ENCODE measurements at places on chromosomes 7 and 10. TPM values are rescaled to one million over a fixed set of nuclear protein-coding genes. Genes with fewer than 3 reads are reported as not detected.

ITPRID1 gene
- total RNA-seq: not detected

PRRT4 gene
- 0.47 TPM for total RNA-seq

- DNase-seq: no peak
Measured at GRCh38 chr10:25498645-25499044, 323.8 kb downstream of the GPR158 start.

GRCh38 chr7:68793513-68793912, 804.8 kb upstream of the AUTS2 start:
- DNase-seq: no peak

- DNase-seq: no peak
Measured at GRCh38 chr10:88756660-88757059, 3.2 kb upstream of the LIPN start.

SLC26A3 gene
- total RNA-seq: not detected

DNA sequence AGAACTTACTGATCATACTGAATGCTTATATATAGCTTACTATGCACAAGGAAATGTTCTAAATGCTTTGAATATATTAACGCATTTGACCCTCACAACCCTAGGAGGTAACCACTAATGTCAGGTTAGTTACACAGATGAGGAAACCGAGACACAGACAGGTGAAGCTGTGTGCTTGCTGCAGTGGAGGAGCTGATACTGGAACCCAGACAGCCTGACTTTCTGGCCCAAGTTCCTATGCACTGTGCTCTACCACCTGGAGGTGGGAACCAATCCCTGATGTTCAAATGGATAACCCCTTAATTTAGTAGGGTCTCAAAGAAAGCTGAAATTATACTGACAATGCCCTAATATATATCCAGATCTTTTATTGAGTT, 119.6 kb downstream of the SORBS1 start:
- DNase-seq: no peak

MRC1 gene
- 0.08 TPM for total RNA-seq

LIPA gene
- total RNA-seq: 16.4 TPM

GBX1 gene
- total RNA-seq: not detected

DNA sequence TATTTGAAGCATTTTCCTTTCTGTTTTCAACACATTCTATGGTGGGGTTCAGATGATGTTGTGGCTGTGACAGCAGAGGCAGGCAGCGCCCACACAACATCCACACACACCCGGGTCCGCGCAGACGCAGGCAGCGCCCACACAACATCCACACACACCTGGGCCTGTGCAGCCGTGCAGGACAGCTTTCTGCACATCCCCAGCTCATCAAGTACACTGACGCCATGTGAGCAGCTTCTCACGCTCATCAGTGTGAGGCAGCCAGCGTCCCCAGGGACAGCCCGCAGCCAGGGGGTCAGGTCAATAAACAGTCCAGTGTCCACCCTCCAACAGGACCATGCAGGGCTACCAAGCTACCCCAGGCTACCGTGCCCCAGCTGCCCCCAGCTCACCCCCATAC, 272.8 kb upstream of the TCERG1L start:
- DNase-seq: no peak

GRCh38 chr10:102763037-102763607, 19.4 kb downstream of the WBP1L start:
- DNase-seq: no peak

DNA sequence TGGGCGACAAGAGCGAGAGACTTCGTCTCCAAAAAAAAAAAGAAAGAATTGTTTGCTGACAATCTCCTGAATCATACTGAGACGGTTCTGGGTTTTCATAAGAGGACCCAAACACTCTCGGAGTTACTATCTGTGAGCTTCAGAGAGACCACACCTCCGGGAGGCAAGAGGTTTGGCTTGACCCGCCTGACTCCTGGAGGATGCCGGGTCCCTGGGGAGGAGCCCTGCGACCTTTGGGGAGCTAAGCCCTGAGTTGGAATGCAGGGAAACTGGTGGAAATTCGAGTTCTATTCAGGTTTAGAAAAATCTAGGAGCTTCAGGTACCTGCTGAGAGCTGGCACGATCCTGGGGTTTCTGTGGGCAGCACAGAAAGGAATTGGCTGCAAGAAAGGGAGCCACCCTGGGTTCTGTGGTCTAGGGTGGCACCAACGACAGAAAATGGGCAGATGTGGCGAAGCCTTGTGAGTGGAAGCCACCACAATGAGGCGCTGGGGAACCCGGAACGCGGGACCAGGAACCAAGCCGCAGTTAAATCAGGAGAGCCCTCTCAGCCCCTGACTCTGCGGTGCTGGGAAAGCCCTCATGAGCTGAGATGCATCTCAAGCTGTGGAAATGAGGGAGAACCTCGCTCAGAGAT, 21.9 kb upstream of the GATAD1 start:
- no peak for DNase-seq

DNA sequence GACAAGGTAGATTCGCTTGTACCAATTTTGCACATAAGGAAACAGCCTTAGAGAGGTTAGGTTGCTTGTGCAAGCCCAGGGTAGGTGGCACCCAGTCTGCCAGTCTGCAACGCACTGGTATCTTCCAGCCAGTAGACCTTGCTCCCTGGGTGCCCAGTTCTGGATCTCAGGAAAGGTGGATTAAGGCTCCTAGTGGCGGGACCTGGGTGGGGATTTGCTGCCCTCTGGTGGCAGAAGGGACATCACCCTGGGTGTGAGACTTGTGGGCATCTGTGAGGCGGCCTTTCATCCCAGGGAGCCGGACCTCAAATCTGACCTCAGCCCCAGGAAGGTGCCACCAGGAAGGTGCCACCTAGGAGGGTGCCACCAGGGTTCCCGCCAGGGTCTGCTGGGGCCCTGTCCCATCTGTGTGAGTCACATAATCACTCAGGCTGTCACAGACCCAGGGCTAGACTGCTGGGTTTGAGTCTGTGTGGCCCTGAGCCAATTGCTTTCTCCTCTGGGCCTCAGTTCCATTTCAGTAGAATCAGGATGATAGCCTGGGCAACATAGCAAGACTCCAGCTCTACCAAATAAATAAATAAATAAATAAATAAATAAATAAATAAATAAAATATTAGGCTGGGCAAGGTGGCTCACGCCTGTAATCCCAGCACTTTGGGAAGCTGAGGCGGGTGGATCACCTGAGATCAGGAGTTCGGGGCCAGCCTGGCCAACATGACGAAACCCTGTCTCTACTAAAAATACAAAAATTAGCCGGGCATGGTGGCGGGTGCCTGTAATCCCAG, 5.3 kb upstream of the PRKRIP1 start:
- DNase-seq: peak; percentile 57

- peak; percentile 26 for DNase-seq
Measured at GRCh38 chr10:71045204-71045809, 156.9 kb upstream of the PCBD1 start.

PNLIPRP3 gene
- total RNA-seq: not detected

GRCh38 chr7:72924386-72924732, 536 bp upstream of the POM121 start:
- DNase-seq: no peak

DNA sequence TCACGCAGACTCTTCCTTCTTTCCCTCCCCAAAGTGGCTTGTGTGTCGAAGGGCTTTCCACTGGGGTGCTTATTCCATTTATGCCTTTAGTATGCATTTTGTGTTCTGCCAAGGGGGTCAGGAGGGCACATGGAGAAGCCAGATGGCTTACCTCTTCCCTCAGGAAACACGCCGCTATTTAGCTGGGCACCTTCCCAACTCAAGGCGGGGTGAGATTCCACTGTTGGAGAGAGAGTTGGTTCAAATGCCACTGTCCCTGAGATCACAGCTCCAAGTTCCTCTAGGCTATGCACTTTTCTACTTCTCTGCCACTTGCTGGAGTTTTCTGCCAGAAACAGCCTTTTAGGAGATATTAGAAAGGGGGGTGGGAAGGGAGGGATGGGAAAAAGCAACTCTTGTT, 1091.8 kb downstream of the LRMDA start:
- DNase-seq: no peak

DNA sequence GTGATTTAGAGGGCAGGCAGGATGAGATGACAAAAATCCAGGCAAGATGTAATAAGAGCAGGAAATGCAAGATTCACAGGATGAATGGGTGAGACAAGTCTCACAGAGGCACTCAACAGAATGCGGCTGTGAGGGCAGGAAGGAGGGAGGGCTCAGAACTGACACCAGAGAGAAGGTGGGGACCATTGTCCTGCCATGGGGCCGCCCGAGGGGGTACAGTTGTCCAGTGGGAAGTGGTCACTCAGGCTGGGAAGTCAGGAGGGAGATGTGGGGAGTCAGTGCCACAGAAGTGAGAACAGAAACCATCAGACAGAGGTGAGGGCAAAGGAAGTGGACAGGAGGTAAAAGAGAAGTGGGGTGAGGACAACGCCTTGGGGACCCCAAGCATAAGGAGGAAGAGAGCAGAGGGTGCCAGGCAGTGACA, 8.9 kb downstream of the HIP1 start:
- DNase-seq: no peak

PTPRN2 gene
- 0.34 TPM for total RNA-seq

ARHGEF5 gene
- total RNA-seq: 9.0 TPM

CRTAC1 gene
- not detected for total RNA-seq

- no peak for DNase-seq
Measured at GRCh38 chr7:24475166-24475961, 97.9 kb upstream of the PALS2 start.

Measured in CD4-positive, alpha-beta T cell (primary cell).